Activated CD4-positive, alpha-beta T cell treated with anti-CD3 and anti-CD28 coated beads, Interleukin-2, amount 10 ng/mL, durations not matched to agents 7 days and 5 days (primary cell): ENCODE measurements at places on chromosomes 11 and 22. TPM values are rescaled to one million over a fixed set of nuclear protein-coding genes. Genes with fewer than 3 reads are reported as not detected.

TP53AIP1 gene
- total RNA-seq, result not detected

VWA5A gene
- total RNA-seq, result 6.8 TPM

UBQLNL gene
- 0.25 TPM for total RNA-seq

OR8D4 gene
- not detected for total RNA-seq

ALDH3B1 gene
- not detected for total RNA-seq
